ENCODE measurements at places on chromosomes 2 and 18.

DNA sequence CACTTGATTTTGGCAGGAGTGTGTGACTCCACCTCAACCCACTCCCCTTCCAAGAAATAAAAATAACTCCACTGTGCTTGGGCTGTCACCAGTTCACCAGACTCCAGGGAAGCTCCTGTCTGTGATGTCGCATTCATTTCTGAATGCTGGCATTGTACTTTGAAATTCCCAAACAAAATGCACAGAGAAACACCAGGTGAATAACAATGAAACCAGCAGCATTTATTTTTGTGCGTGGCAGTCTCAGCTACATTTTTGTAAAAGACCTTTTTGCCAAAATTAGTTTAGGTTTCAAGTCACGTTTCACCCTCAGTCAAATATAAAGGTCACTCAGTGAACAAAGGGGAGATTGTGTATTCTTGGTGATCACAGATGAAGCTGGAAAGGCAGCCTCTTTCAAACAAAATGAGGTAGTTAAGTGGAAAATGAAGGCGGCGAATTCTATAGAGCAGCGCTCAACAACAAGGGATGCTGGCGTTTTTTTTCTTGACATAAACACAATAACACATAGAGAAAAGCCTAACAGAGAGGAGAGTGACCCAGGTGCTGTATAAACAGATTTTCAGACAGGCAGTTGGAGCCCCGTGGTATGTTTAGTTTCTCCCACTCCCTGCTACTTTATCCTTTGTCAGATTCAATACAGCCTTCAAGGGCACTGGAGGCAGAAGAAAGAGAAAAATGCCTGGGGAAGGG lies 210.3 kb upstream of the GCFC2 start:
- no peak for DNase-seq

GRCh38 chr2:71893646-71894045 lies 254.0 kb downstream of the CYP26B1 start:
- DNase-seq: no peak

DNA sequence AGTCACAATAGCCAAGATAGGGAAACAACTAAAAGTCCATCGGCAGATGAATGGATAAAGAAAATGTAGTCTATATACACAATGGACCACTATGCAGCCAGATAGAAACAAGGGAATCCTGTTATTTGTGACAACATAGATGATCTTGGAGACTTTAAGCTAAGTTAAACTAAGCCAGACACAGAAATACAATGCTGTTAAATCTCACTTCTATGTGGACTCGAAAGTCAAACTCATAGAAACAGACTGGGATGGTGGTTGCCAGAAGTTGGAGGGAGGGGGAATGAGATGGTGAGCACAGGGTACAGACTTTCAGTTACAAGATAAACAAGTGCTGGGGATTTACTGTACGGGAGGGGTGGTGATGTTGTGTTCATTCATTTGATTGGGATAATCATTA lies 5.4 kb upstream of the CNDP1 start:
- no peak for DNase-seq

DNA sequence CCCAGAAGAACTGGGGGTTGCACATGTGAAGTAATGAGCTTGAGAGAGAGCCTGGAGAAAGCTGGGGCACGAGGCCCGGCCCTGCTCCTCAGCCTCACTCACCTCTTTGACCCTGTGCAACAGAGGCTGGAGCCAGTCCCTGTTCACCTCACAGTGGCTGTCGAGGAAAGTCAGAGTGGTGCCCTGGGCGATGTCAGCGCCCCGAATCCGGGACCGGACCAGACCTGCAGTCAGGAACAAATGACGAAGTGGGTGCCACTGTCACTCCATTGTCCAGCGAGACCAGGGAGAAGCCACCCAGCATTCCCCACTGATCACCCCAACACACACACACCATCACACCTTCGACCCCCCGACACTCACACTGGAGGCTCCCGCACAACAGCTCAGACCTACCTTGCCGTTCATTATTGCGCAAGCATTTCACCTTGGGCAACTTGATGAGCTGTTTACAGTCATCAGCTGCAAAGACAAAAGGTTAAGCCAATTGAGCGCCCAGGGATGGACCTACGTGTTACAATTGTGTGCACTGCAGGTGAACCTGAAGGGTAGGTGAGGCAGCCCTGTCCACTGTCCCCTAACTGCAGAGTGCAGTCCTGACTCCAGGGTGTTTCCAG lies 148.4 kb upstream of the CAPN13 start:
- DNase-seq: no peak

GRCh38 chr2:47503481-47504070 lies 100.6 kb downstream of the MSH2 start:
- no peak for DNase-seq

GRCh38 chr2:227052879-227053278 lies 111.1 kb downstream of the COL4A4 start:
- no peak for DNase-seq

DNA sequence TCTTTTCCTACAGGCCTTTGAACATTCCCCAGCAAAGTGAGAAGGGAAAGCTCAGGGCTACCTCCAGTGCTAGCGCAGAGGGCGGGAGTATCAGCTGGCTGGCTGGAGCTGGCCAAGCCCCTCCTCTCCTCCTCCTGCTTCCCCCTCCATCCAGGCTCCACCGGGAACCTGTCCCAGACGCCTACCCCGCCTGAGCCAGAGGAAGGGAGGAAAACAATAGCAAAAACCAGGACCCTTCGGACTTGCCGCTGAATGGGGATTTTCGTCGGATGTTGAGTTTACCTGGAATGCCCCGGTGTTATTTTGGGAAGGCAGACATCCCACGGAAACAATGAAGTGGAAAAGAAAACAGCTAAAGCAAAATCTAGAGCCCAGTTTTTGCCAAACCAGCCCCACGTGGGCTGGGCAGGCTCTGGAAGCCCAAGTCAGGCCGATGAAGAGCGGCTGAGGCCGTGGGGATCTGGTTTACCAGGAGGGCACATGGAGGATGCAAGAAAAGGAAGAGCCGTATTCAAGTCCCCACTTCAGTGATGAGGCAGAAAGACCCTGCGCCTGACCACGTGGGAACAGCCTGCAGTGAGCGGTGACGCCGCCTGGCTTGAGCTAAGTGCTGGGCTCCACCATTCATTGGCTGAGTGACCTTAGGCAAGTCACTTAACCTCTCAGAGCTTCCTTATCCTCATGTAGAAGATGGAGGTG lies 100.4 kb upstream of the LCLAT1 start:
- no peak for DNase-seq

GRCh38 chr2:24122366-24123194 lies 554 bp downstream of the PFN4 start:
- DNase-seq: no peak

- DNase-seq: no peak
Observed at GRCh38 chr2:231315896-231316295, 79.6 kb upstream of the B3GNT7 start.

DNA sequence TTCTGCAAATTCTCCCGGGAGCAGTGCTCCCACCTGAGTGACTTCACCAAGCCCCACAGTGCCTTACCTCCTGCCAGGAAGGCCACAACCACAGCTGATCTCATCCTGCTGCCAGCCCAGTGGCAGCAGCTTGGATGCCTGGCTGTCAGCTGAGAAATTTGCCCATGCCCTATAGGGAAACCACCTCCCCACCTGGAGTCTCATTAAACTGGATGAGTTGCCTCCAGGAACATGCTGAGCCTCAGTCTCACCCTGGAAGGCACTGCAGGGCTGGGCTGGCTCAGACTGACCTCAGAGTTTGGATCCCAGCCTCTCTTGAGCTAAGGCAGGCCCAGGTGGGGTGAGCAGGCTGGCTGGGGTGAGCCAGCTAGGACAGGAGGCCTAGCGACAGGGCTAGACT lies 23.3 kb downstream of the REEP1 start:
- no peak for DNase-seq

DNA sequence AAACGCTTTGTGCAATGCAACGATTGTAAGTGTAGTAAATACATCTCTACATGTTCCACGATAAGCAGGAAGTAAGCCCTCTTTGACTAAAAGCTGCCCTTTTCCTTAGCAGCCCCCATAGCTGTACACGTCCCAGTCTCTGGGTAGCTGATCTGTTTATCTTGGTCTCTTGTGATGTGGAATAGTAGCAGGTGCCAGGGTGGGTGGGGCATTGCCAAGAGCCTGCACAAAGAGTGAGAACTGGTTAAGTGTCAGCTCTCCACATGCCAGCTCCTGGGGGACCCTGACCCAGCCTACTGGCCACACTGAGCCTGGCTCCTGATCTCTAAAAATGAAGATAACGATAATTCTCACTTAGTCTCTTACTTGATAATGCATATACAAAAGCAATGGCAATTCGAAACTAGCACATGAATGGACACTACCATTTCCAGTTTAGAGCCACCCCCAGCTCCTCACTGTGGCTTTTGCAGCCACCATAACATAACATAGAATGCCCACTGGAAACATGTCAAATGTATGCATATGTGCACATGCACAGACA lies 92.3 kb downstream of the MYT1L start:
- DNase-seq: no peak

GRCh38 chr2:130836501-130837174 lies at the start of gene ARHGEF4:
Gene ARHGEF4 (plus strand): TSS chr2:130836914. CDS start chr2:130836954, 40 bp downstream.
- DNase-seq: no peak
